ENCODE measurements at places on chromosomes 4 and X. TPM values are rescaled to one million over a fixed set of nuclear protein-coding genes. Genes with fewer than 3 reads are reported as not detected.

The PLS3 gene
- 319 TPM for polyA plus RNA-seq

The GLUD2 gene
- polyA plus RNA-seq: 2.9 TPM

GRCh38 chrX:46386511-46386910 lies 158.7 kb downstream of the ZNF674 start:
- DNase-seq: no peak

GRCh38 chrX:8033175-8033574 lies 106.0 kb upstream of the PNPLA4 start:
- no peak for DNase-seq

The RHOXF2B gene
- polyA plus RNA-seq: not detected

DNA sequence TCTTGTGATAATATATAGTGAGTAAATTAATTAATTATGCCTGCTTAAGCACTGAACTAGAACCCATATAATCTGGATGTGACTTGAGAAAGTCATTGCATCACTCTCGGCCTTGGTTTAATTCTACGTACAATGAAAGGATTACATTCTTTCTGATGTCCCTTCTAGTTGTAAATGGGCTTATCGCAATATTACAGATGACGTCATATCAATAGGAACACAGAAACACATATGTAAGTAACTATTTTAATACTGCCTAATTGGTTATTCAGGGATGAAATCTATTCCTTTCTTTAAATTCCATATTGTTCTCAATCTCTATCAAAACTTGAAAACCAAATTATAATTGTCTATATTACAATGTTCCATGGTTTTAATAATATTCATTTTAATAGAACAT lies 504.6 kb downstream of the PRR32 start:
- DNase-seq: no peak

DNA sequence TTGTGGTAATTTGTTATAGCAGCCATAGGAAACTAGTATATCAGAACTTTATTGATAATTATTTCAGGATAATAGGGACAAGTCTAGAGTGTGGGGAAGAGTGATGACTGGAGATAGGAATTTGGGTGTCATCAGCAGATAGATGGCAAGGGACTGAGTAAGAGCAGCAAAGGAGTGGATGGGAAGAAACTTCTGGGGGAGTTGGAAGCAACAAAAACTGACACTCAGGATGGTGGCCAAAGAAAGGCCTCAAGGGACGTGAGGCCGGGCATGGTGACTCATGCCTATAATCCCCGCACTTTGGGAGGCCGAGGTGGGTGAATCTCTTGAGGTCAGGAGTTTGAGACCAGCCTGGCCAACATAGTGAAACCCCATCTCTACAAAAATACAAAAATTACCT lies 9.1 kb upstream of the SLC25A5 start:
- DNase-seq: no peak

DNA sequence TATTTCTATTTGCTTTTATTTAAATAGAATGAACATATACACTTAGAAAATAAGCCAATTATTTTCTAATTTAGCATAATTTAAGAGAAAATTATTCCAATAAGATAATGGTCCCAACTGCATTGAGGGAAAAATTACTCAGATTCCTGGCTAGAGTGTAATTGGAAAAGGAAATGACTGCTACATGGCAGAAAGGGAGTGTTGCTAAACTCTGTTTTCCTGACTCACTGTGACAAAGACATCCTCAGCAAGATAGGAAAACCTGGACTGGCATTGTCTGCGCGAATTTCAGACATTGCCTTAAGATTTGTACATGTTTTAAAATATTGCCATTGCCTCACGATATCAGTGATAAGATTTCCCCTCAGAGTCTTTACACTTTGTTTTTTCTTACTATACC lies 8.2 kb downstream of the TNIP3 start:
- peak; percentile 21 for DNase-seq

The UGT2B11 gene
- 0.31 TPM for polyA plus RNA-seq

The TLR2 gene
- polyA plus RNA-seq: 22.5 TPM

GRCh38 chr4:7820031-7820818 lies 119.4 kb downstream of the AFAP1 start:
- no peak for DNase-seq

GRCh38 chrX:78437621-78438020 lies 110.2 kb upstream of the CYSLTR1 start:
- DNase-seq: no peak

GRCh38 chrX:65689377-65689776 lies 21.9 kb downstream of the MSN start:
- no peak for DNase-seq

The DGAT2L6 gene
- polyA plus RNA-seq: not detected

The CT45A3 gene
- not detected for polyA plus RNA-seq

DNA sequence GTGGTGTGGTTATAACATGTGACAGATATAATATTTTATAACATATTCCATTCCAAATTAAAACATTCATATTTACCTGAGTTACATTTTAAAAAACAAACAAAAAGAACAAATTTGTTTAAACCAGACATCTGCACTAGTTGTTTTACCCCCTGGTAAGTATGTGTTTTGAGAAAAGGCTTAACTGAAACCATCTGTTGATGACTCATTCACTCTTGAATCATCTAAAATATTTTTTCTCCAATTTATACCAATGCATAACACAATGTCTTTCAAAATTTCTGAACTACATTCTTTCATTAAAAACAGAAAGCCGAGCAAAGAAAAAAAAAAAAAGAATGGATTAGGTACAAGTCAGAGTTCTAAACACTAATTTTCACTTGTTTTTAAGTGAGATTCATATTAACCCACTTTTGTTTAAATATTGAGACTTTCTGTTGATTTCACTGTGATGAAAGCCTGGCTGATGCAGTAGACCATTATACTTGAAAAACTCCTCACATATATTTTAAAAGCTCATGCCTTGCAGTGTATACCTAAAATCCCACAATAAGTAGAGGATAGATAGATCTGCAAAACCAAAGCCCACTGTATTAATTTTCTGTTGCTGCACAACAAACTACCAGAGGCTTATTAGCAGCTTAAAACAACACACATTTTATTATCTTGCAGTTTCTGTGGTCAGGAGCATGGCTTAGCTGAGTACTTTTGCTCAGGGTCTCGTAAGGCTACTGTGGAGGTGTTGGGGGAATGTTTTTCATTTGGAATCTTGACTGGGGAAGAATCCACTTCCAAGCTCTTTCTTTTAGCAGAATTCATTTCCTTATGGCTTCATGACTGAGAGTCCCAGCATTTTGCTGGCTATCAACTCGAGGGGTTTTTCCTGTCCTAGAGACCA lies 221.5 kb downstream of the PCDH18 start:
- no peak for DNase-seq

DNA sequence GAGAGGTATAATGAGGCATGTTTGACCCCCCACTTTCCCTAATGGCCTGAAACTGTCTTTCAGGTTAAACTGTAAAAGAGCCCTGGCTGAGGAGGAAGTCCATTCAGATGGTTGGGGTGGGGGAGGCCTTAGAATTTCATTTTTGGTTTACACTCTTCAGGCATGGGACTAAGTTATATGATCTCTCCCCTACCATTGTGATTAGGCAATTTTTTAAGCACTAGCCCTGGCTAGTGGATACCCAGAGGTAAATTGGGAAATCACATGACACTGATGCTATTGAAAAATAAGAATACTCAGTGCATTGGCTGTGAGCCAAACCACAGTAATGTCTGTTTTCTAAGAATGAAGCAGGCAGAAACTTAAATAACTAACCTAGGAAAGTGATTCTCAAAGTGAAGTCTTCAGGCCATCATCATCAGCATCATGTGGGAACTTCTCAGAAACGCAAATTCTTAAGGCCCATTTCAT lies 149.7 kb downstream of the RRAGB start:
- no peak for DNase-seq

GRCh38 chrX:39318506-39319343 lies 517.5 kb downstream of the MID1IP1 start:
- no peak for DNase-seq

DNA sequence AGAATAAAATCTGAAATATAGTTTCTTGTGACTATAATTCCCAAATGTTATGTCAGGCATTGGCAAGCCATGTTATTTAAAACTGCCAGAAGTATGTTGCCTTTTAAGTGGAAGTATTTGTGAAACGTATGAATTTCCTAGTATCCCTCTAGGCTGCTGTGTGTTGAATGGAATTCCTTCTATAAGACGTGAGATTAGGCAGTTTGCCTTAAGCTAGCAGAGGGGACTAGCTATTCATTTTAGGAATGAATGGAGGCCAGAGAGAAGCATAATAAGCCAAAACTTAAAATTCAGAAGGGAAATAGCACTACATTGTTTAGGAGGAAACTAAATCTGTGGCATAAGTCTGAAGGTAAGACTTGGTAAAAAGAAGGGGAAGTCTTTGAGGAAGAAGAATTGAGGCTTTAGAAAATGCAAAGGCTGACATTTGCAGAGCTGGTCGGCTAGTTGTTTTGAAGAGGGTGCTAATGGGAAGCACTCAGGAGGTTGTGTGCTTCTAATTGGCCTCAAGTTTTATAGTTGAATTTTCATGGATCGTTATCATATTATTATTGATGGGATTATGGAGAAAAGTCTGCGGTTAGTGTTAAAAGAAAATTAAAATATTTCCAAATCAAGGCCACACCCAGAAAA lies 57.1 kb downstream of the TMEM131L start:
- no peak for DNase-seq

GRCh38 chrX:120839491-120839890 lies 36.2 kb downstream of the CT47B1 start:
- DNase-seq: no peak

DNA sequence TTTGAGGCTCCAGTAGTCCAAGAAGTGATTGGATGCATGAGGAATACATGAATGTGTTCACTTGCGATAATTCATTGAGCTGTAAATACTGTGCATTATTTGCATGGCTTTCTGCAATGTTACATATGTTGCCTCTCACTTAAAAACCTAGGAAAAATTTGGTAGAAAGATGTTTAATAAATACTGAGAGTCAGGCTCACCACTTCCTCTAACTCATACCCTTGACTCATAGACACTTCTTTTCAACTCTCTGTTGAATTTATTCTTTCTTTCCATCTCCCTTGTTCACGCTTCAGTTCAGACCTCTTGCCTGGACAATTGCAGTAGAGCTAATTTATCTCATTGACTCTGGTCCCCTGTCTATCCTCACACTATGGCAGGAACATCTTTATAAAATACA lies 35.8 kb upstream of the LEF1 start:
- DNase-seq: no peak

DNA sequence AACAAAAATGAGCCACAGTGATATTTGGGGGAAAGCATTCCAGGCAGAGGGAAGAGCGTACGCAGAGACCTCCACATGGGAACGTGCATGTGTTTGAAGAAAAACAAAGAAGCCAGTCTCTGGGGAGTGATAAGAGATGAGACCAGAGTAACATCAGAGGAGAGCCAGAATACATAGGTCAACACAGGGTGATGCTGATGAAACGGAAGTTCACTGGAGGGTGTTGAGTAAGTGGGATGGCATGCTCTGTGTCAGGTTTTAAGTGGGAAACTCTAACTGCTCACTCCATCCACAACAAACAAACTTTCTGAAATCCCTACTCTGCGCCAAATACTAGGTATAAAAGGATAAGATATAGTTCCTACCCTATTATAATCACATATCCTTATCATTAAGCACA lies 110.0 kb downstream of the ARHGAP6 start:
- no peak for DNase-seq

DNA sequence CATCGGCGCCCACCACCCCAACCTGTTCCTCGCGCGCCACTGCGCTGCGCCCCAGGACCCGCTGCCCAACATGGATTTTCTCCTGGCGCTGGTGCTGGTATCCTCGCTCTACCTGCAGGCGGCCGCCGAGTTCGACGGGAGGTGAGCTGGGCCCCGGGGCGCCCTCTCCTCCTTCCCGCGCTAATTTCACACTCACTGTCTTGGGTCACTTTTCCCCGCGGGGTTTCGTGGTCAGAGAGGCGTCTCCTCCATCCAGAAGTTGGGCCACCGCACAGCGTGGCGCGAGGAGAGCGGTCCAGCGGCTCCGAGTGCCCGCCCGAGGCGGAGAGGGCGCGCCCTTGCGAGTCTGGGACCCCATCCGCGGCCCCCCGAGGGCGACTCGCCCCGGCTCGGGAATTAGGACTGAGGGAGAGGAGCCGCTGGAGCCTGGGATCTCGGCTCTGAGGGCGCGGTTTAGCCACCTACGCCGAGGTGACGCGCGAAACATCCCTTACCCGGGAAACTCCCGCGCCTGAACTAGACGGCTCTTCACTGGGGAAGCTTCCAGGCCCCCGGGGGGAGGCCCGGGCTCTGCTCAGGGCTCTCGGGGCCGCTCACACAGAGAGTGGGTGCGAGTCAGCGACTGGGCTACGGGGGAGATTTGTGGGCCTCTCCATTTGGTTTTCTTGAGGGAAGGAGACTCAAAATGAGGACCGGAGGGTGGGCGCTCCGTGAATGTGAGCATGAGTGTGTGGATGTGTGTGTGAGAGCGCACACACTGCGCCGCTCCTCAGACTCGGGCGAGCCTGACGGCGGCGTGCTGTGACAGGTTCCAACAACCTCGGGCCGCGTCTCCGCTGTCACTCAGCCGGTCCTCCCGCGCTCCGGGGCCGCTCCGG lies 551 bp downstream of the NPNT start:
- DNase-seq: peak; percentile 39

The GC gene
- polyA plus RNA-seq: not detected

- no peak for DNase-seq
Observed at GRCh38 chr4:84878090-84878489, 88.4 kb downstream of the WDFY3 start.

DNA sequence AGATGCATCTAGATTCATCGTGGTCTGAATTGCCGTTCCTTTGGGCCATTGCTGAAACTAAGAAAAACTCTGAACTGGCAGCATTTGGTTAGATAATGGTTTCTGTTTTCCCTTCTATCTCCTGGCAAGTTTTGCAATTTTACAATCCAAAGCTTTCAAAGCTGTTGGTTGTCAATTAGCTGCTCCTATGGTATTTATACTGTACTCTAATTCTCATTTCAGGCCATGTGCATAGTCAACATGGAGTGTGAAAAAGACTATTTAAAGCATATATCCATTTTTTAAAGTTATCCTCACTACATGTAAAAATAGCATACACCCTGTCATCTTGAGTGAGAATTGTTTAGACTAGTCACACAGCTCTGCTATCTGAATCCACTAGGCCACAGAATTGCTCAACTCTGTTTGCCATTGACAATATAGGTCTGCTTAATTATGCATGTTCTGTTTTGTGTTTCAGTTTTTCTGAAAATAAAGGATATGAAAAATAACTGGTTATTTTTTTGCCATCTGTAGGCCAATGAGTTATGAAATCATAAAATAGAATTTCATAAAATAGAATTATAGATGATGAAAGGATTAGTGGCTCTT lies 27.7 kb upstream of the TEC start:
- no peak for DNase-seq

DNA sequence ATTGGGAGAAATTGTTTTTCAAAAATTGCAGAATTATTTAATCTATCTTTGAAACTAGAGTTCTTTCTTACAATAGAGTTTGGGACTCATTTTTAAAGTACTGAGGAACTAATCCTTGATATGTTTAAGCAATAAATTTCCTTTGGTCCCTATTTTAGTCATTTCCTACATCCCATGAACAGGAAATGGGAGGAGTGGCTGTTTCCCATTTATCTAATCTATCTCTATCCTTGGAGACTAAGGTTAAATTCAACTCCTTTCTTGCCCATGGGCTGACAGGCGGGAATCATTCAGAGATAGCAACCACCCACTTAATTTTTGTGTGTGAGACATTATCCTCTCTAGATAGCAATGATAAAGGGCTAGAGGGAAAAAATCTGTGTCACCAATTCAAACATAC lies 131.6 kb upstream of the EMCN start:
- no peak for DNase-seq

The NEIL3 gene
- 7.9 TPM for polyA plus RNA-seq

The GPR50 gene
- polyA plus RNA-seq: not detected

The CCKAR gene
- polyA plus RNA-seq: not detected
